ENCODE measurements at places on chromosomes 2 and 18.
A peak's percentile ranks its signal among the peaks of the same experiment; 100 is the strongest.

DNA sequence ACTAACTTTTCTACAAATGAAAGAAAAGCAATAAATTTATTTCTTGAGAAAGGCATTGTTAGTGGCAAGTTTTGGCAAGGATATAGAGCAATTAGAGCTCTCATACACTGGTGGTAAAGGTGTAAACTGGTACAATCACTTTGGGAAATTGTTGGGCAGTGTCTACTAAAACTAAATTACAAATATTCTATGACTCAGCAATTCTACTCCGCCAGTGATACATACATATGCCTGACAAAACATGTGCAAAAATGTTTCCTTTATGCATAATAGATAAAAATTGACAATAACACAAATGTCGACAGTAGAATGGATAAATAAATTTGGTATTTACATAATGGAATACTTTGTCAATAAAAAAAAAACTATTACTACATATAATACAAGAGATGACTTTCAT is 96.3 kb upstream of the SATB2 start:
- no peak for DNase-seq

GRCh38 chr2:191845248-191845715 is 1.6 kb downstream of the CAVIN2 start:
- no peak for DNase-seq

DNA sequence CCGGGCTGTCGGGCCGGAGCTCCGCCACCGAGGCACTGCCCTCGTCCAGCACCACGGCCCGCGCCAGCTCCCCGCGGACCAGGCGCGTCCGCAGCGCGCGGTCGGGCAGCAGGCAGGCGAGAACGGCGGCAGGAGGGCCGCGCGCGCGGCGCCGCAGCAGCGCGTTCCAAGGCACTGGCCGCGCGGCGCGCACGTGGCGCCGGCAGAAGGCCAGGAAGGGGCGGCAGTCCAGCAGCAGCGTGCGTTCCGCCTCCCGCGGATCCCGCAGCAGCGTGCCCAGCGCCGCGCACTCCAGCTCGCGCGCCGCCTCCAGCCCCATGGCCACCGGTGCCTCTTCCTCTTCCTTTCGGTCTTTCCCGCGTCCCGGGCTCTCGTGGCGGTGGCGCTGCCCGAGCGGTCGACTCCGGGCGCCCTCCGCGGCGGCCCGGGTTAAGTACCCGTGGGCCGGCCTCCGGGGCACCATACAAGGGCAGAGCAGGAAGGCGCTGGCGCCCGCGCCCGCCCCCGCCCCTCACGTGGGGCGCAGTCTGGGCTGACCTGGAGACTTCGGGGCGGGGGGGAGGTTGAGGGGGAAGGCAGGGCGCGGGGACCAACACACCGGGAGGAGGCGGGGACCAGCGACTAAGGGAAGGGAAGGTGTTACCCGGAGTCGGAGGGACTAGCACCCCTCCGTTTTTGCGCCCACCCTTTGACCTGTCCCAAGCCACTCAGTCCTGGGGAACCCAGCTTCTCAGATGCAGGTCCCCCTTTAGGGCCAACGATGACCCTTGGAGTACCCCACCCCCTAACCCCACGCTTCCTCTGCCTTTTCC is at the start of gene DUSP2:
Gene DUSP2 (minus strand): TSS at position 405 of the 812 bp plus-strand sequence. CDS start 86 bp downstream, at position 319.
- DNase-seq = peak; percentile 87

- no peak for DNase-seq
Measured at GRCh38 chr2:14572633-14573032, 59.9 kb upstream of the LRATD1 start.

- no peak for DNase-seq
Measured at GRCh38 chr2:20852139-20852538, 29.2 kb upstream of the LDAH start.

GRCh38 chr2:15656090-15656489 is 64.4 kb downstream of the DDX1 start:
- DNase-seq = no peak

- DNase-seq = no peak
Measured at GRCh38 chr18:57141208-57142129, 5.4 kb upstream of the BOD1L2 start.

DNA sequence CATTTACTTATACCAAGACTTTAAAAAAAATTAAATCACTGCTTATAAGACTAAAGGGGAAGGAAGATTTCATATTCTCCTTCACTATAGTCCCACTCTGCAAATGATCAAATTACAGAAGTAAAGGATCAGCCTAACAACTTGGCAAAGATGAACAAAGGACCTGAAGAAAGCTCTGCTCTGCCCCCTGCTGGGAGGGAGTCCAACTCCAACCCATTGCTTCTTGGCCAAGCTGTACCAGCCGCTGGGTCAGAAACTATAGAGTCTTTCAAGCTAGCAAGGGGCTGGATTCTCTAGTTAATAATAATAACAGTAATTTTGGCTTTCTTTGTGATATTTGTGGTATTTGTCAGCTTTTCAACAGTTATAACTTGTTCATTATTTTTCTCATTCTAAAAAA is 927.0 kb upstream of the CRIM1 start:
- no peak for DNase-seq

DNA sequence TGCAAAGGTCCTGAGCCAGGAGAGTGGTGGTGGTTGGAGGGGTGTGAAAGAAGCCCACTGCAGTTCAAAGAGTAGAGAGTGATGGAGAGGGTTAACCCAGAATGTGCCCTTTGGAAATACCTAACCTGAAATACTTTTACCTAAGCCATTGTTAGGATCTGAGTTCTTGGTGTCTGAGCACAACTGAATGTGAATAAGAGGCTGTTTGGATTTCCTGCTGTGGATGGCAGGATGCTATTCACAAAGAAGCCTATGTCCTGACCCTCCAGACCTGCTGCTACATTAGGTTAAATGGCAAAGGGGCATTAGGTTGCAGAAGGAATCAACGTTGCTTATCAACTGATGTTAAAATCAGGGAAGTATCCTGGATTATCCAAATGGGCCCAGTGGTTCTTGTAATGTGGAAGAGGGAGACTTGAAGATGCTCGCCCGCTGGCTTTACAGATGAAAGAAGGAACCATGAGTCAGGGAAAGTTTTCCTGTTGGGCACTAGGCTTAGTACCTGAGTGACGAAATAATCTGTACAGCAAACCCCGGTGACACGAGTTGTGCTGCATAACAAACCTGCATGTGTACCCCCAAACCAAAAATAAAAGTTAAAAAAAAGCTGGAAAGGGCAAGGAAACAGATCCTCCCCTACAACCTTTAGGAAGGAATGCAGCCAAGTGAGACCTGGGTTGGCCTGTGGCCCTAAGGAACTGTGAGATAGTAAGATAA is 27.2 kb downstream of the ITGA6 start:
- DNase-seq = no peak

GRCh38 chr2:73284296-73285158 is at the start of gene FBXO41:
TSS of gene FBXO41 (minus strand) at chr2:73284478. CDS start at chr2:73269630, 14,848 bp downstream.
- peak; percentile 44 for DNase-seq

DNA sequence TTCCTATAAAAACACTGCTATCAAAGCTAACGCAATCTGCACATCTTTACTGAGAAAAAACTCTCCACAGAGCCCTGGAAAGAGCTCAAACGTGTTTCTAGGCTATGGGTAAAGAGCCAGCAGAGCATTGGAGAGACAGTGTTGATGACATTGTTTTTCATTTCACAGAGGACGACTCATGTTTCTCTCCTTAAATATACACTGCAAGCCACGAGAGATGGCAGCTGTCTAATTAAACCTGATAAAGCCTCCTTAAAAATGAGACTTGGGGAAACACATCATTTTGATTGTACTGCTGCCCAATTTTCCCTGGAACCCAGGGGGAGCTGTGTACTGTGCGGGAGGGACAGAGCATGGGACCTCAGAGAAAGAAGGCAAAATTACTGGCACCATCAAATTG is 294.3 kb upstream of the SETBP1 start:
- DNase-seq = no peak

- no peak for DNase-seq
Measured at GRCh38 chr2:242043538-242044312, 174.2 kb downstream of the RTP5 start.

DNA sequence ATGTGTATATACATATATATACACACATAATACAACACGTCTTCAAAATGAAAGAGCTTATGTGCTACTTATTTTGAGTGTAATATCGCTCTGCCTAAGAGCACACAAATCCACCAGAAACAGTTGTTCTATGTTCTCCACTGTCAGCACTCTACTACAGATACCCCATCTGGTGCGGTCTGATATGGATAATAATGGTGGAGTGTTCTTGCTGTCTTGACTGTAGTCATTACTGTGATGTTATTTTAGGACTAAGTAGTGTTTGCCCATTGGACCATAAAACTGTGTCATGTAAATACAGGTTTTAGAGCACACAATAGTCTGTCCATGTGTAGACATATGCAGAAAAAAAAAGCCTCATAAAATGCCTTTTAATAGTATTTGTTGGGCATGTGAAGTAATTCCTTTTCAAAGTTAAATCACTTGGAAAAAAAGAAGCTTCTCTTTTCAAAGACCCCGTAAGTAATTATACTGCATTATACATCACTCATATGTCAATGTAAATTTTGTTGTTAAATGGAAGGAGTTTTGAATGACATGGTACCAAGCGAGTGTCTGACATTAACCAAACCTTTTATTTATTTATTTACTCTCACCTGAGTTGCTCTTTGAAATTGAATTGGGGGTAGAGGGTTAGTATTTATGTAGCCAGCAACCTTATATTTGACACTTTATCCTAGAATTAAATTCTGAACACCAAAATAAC is 1249.2 kb upstream of the ZEB2 start:
- DNase-seq = no peak

DNA sequence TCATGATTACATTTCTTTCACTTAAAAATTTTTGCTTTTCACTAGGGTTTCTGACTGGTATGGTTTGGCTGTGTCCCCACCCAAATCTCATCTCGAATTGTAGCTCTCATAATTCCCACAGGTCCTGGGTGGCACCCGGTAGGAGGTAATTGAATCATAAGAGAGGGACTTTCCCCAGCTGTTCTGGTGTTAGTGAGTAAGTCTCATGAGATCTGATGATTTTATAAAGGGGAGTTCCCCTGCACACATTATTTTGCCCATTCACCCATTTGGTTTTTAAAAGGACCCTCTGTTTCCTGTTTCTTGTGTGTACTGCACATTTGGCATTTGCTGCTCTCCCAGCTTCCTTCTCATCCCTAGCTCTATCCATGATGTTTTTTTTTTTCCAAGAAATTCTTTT is 27.8 kb upstream of the NETO1 start:
- DNase-seq = no peak

DNA sequence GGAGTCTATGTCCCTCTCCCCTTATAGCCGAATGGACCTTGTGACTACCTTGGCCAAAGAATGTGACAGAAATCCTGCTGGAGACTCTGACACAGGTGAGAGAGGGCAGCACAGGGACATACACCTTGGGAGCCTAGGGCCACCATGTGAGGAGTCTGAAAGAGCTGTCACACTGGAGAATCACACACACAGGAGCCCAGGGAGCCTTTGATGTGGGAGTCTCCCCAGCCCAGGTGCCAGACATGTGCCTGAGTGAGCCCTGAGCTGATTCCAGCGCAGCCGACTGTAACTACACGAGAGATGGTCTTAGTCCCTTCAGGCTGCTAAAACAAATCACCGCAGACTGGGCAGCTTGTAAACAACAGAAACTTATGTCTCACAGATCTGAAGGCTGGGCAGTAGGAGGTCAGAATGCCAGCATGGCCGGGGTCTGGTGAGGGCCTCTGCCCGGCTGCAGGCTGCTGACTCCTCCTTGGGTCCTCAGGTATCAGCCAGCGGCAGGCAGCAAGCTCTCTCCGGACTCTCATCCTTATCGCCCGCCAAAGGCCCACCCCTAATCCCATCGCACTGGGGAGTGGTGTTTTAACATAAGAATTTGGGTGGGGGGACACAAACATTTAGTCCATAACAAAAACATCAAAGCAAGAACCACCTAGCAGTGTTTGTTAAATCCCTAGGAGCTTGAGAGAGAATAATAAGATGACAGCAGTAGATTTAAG is 63.8 kb upstream of the GPR45 start:
- DNase-seq = no peak

DNA sequence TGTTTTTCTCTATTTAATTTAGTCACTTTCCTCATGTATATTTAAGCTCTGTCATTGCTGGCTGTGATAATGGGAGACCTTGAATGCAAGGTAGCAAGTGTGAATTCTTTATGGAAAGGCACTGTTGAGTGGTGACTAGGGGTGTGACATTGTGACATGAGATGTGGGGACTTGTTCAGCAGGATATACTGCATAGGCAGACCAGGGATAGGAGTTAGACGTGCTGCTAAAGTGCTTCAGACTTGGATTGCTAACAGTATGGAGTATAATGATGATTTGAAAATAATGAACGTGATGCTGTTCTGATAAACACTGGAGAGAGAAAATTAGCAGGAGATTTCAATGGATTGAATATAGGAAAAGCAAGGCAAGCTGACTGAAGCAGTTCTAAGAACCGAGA is 135.1 kb downstream of the NCOA1 start:
- no peak for DNase-seq

- DNase-seq = no peak
Measured at GRCh38 chr2:190199530-190199929, 120.1 kb downstream of the HIBCH start.

DNA sequence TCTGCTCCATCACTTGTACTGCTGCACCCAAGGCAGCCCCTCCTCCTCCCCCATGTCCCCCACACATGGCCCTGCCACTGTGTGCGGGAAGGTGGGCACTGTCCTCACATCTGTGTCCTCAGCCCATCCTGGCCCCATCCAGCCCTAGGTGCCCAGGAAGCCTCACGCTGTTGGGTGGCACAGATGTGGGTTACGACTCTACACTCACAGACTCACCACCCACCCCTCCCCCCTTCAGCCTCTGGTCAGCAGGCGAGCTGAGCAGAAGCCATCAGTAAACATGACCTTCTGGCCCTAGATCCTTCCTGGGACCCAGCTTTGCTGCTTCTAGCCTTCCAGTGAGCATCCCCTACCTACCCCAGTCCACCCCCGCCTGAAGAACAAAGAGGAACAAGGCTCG is 43.0 kb downstream of the ADCY3 start:
- no peak for DNase-seq

- DNase-seq = no peak
Measured at GRCh38 chr2:57080035-57080434, 896.2 kb downstream of the CCDC85A start.

All from CD4-positive, alpha-beta memory T cell (primary cell).